EL (cell line): ENCODE measurements at places on chromosomes 7 and 10.

GRCh38 chr7:44289341-44290251 lies 35.8 kb downstream of the CAMK2B start:
- no peak for DNase-seq

GRCh38 chr10:66180581-66181318 lies 745.1 kb upstream of the LRRTM3 start:
- DNase-seq, result peak; percentile 52

GRCh38 chr10:14302035-14302434 lies 28.7 kb downstream of the FRMD4A start:
- DNase-seq, result peak; percentile 25

DNA sequence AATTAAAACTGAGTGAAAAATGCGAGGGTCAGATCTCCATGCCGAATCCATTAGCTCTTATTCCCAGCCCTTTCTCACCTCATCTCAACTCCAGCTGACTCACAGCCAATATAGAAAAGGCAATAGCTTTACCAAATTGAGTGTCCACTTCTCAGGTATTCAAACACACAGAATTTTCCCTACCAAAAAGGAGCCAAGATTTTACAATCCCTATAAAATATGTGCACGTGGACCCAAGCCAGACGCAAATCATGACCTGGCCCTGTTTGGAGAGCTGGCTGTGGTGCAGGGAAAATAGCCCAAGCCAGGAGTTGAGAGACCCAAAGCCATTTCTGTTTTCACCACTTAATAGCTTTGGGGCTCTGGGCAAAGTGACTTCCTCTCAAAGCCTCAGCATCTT lies 379.7 kb upstream of the AUTS2 start:
- no peak for DNase-seq

DNA sequence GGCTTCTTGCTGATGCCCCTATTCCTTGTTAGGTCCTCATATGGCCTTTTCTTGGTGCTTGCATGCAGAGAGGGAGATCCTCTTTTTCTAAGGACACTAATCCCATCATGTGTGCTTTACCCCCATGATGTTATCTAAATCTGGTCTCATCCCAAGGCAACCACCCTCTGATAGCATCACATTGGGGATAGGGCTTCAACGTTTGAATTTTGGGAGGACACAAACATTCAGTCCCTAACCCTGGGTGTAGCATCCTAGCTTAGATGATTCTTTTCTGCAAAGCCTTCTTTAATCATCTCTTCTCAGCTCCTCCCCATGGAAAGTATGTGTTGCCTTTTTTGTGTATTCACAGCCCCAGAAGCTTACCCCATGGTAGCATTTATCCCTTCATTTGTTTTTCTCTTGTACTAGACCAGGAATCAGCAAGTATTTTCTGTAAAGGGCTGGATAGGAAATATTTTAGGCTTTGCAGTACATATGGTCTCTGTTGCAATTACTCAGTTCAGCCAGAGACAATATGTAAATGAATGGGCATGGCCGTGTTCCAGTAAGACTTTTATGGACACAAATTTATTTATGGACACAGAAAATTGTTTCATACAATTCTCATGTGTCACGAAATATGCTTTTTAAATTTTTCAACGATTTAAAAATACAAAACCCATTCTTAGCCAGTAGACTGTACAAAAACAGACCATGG lies 101.5 kb upstream of the CSTF2T start:
- DNase-seq, result no peak

- DNase-seq, result no peak
Observed at GRCh38 chr10:112768121-112768520, 181.9 kb upstream of the TCF7L2 start.

- DNase-seq, result peak; percentile 27
Observed at GRCh38 chr10:104424719-104425118, 71.1 kb downstream of the CFAP58 start.

GRCh38 chr10:103835096-103836050 lies 20.0 kb downstream of the SH3PXD2A start:
- DNase-seq, result no peak

DNA sequence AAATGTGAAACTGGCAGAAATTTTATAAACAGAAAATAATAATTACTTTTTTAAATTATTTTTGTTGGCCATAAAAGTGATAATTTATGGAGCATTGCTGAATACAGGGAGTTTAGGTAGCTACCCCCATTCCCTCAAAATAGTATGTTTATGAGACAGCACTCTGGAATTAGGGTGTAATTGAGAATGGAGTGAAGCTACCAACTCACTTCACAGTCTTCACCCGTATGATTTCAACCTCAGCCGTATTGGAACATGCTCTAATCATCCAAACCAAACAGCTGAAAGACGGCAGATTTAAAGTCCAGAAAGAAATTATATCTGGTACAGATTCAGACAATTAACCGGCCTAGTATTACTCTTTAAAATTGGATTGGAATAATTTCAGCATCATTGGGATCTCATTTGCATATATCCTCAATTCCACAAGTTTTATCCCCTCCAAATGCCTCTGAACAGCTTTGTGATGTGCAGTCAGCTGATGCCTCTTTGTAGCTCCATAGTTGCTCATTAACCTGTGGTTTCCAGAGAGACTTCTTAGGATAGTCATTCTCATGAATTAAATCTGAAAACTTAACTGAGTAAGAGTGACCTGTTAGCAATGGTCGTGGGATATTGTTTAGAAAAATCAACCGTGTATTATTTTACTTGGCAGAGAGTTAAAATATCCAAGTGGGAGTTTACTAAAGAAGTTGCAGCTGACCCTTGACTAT lies 59.1 kb upstream of the GJD4 start:
- peak; percentile 49 for DNase-seq

DNA sequence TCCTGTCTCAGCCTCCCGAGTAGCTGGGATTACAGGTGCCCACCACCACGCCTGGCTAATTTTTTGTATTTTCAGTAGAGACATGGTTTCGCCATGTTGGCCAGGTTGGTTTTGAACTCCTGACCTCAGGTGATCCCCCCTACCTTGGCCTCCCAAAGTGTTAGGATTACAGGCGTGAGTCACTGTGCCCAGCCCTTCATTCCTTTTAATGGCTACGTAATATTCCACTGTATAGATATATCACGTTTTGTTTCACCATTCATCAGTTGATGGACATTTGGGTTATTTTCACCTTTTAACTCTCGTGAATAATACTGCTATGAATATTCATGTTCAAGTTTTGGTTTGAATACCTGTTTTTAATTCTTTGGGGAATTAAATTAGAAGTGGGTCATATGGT lies 44.6 kb upstream of the CYCS start:
- DNase-seq, result no peak

DNA sequence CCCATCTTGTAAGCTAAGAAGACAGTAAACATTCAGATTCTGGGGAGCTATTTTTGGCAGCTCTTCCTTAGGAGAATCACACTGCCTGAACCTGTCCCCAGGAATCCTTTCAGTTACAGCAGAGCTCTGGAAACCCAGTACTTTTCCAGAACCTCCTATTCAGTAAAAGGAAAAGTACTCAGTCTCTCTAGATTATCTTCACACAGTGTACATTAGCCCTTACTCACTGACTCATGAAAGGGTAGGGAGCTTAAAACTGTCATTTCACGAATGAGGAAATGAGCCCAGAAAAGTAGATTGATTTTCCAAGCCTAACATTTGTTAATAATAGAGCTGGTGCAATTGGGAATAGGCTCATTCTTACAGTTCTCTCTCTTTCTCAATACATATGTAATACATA lies 3.9 kb upstream of the CNNM1 start:
- no peak for DNase-seq

- peak; percentile 25 for DNase-seq
Observed at GRCh38 chr10:101682172-101682825, 12.7 kb downstream of the FBXW4 start.

DNA sequence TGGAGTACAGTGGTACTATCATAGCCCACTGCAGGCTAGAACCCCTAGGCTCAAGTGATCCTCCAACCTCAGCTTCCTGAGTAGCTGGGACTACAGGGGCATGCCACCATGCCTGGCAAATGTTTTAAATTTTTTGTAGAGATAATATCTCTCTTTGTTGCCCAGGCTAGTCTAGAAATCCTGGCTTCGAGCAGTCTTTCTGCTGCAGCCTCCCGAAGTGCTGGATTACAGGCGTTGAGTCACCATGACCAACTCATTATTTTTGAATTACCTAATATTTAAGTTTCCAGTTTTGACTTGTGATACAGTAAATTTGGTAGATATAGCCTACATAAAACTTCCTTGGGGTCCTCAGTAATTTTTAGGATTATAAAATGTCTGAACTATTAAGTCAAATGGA lies 74.1 kb downstream of the RUNDC3B start:
- peak; percentile 72 for DNase-seq

DNA sequence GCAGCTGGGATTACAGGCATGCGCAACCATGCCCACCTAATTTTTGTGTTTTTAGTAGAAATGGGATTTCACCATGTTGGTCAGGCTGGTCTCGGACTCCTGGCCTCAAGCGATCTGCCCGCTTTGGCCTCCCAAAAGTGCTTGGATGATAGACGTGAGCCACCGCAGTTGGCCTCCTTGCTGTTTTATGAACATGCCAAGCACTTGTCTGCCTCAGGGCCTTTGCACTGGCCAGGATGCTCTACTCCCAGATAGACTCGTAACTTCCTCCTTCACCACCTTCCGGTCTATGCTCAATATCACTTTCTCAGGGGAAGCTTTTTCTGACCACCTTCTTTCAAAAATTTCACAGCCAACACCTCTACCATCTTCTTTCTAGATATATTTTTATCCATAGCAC lies 6.3 kb downstream of the SLC26A5 start:
- no peak for DNase-seq

DNA sequence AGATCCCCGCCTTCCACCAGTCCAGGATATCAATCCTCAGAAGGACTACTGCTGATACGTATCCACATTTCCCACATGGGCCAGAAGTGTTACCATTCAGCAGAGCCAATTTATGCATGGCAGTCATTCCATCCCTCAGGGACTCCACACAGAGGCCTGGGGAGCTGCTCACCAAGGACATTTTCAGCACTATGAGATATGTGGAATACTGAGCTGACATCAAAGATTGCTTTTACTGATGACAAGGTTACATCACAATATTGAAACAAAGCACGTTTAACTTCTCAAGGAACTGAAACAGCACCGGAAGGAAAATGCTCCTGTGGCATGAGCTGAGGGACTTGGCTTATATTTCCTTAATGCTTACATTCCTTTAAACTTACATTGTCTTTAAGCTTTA lies 335.1 kb downstream of the BMPER start:
- DNase-seq, result no peak

DNA sequence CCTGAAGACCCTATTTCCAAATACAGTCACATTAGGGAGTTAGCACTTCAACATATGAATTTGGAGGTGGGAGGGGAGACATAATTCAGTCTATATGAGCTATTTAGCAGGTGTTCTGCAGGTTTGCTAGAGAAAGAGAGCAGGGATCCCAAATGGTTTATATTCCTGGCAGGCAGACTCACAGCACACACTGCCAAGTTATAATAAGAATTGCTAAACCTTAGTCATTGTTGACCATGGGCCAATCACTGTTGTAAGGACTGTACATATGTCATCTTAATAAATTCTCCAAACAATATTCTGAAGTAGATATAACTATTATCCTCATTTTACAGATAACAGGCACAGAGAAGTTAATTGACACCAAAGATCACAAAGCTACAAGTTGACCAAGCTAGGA lies 1.5 kb upstream of the CCDC3 start:
- DNase-seq, result no peak

DNA sequence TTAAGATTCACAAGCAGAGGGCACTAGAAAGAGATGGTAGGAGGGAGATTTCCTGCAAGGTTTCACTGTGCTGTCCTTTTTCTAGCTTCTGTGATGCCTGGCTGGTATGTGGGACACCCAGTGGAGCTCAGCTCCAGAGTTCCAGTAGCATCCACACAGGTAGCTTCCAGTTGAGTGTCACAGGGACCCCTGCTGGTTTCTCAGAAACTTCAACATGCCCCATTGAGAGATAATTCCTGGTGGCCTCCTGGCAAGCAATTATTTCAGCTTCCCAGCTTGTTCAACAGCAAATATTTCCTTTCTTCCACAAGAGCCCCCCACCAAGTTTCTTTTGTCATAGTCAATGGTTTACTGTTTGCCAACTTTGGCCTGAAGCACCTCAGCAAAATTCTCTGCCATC lies 858.7 kb downstream of the REEP3 start:
- DNase-seq, result no peak

DNA sequence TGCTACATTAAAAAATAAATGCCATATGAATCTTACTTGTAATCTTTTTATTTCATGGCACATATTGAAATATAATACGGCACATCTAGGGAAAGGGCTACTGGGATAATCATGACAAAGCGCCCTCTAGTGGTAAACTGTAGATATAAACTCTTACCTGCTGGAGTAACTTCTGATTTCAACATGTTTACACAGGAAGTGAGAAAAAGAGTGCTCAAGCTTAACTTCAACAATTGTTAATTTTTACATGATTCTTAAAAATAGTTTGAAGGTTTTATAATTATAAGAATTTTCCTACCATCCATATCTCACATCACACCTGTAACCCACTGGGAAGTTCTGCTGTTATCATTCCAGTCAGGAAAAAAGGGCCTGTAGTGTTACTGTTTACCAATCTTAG lies 2.0 kb upstream of the HEPACAM2 start:
- DNase-seq, result peak; percentile 57

DNA sequence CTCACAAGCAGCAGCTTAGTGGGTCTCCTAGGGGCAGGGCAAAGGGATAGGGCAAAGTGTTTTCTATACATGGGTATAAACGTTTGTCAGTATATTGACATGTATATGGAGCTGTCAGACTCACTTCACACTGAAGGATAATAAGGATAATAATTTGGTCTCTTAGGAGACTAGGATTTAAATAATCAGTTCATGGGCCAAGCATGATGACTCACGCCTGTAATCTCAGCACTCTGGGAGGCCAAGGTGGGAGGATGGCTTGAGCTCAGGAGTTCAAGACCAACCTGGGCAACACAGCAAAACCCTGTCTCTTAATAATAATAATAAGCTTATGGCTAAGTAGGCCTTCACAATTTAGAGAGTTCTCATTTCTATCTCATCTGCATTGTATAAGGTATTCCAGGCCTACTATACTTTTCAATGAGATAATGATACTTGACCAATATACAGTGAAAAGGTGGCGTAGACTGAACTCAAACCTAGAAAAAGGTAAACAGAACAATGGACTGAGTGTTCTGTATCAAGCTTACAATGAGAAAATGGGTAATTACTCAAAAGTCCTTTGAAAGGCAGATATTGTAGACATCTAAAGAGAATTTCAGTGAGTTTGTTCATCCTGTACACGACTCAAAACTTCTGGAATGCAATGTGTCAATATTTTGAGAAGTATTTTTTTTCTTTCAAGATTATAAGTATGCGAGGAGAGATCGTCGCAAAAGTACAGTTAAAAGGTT lies 7.0 kb downstream of the GSAP start:
- peak; percentile 54 for DNase-seq
